ENCODE measurements at places on chromosomes 3 and 15. TPM values are rescaled to one million over a fixed set of nuclear protein-coding genes. Genes with fewer than 3 reads are reported as not detected.

XYLB gene
- 1.5 TPM for total RNA-seq

STRC gene
- 0.38 TPM for total RNA-seq

KNG1 gene
- total RNA-seq: not detected

NR2E3 gene
- total RNA-seq: 0.26 TPM

OR5H14 gene
- total RNA-seq: not detected

SLC28A1 gene
- total RNA-seq: not detected

PLCH1 gene
- total RNA-seq: 0.26 TPM

ADGRG7 gene
- under 0.01 TPM for total RNA-seq

MAP3K13 gene
- 25.6 TPM for total RNA-seq

GNAT1 gene
- total RNA-seq: 0.26 TPM

GP9 gene
- not detected for total RNA-seq

TRIM59 gene
- 5.8 TPM for total RNA-seq

PPARG gene
- total RNA-seq: 14.5 TPM

GJD2 gene
- not detected for total RNA-seq

SCAPER gene
- 6.3 TPM for total RNA-seq

CRYGS gene
- total RNA-seq: 0.79 TPM

All from bronchial epithelial cell (primary cell).